LHCN-M2 (cell line): ENCODE measurements at places on chromosomes 16 and 17.

GRCh38 chr17:14340857-14341754, 40.2 kb downstream of the HS3ST3B1 start:
- DNase-seq, result peak; percentile 5

DNA sequence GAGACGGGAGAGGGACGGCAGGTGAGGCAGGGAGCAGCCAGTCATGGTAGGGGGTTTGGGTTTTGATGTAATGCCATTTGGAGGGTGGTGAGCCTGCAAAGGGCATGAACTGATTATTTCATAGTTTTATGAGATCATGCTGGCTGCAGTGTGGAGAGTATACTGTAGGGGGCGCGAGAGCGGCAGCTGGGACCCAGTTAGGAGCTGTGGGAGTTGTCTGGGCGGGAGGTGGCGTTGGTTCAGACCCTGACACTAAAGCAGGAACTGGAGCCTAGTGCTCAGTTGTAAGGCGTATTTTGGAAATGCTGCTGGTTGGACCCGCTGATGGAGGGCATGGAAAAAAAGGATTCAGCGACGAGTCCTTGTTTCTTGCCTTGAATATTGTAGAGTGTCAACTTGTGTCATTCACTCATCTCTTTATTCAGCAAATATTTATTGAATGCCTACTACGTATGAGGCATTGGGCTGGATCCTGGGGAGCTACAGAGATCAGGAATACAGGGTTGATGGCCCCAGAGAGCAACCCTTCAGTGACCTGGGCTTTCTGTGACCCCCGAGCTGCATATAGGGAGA, 23.7 kb upstream of the KDM8 start:
- peak; percentile 57 for DNase-seq

GRCh38 chr17:3647769-3648555, 11.4 kb downstream of the CTNS start:
- peak; percentile 30 for DNase-seq

GRCh38 chr16:25570131-25570530, 121.6 kb upstream of the HS3ST4 start:
- DNase-seq, result no peak

- DNase-seq, result no peak
Measured at GRCh38 chr17:77269696-77270681, 129.2 kb downstream of the SEC14L1 start.
